CD4-positive, alpha-beta memory T cell (primary cell): ENCODE measurements at places on chromosomes 7 and 10.

DNA sequence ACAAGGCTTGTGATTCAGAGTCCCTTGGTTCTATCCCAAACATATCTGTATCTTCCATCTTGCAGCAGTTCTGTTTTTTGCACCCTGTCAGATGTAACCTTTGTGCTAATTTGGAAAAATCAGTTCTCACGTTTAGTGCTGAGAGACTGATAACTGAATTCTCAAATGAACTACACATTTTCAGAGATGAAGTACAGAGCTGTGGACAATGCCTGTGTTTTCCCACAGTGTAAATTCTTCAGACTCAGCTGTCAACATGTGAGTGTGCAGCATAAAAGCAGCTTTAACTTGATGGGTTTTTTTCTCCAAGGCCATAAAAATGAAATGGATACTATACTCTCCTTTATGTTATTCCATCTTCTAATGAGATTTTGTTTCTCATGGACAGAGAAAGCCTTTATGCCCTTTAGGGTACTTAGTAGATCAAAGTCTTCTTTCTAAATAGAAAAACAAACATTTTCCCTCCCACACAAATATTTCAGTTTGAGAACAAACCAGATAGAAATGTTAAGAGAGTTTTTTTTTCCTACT, 150.9 kb downstream of the SEMA3A start:
- DNase-seq, result no peak

DNA sequence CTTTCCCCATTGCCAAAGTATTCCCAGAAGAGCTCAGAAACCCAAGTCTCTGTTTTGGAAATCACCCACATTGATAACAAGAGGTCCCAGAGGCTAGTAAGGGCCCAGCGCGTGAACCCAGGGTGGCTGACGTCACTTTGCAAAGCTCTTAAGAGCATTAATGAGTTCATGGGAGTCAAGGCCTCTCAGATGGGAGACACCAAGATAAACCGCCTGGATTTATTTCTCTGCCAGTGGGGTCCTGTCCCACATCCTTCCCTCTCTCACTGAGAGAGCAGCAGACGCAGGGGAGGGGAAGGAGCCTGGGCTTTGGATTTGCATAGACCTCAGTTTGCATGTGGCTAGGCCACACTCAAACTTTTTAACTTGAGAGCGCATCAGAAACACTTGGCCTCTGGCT, 184.8 kb upstream of the PDE1C start:
- DNase-seq, result no peak

DNA sequence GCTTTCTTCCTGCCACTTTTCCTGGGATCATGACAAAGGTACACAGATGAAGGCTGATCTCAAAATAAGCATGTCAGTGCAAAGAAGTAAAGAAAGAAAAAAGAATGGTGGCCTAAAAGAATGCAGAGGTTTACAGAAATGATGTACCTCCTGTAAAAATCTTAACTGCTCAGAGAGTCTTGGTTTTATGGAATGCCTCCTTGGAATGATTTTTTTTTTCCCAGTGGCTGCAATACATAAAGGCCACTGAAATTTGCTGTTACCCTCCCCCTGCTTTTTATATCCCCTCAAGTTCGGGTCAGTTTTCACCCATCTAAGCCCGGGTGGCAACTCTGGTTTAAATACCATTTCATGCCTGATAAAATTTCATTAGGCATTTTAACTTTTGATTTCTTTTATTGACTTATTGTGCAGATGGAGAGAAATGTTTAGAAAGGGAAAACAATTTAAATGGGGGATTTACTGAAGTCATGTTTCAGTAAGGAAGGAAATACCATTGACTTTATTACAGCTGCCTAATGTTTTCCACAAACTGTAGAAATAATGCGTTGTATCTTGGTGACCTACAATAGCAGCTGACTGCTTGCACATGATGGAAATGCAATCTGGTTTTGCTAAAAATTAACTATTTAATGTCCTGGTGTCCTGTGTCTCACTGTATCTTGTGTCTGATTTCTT, 102.5 kb downstream of the SAMD9 start:
- DNase-seq, result no peak

DNA sequence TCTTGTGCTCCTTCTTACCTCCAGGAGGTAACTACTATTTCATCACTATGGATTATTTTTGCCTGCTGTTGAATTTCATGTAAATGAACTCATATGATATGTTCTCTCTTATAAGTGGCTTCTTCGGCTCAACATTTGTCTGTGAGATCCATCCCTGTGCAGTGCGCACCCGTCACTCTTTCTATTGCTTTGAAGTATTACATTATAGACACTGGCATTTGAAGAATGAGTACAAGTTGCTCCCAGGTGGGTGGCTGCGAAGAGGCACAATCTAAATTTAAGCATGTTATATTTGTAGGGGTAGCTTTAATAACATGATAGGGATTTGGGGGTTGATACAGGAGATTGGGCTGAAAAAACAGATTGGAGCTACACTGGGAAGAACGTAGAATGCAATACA, 809.7 kb downstream of the CCSER2 start:
- no peak for DNase-seq

GRCh38 chr7:135877805-135878204, 99.4 kb downstream of the MTPN start:
- DNase-seq, result no peak

- no peak for DNase-seq
Observed at GRCh38 chr10:96496281-96496925, 17.3 kb downstream of the TLL2 start.

GRCh38 chr7:157507987-157508386, 171.2 kb downstream of the DNAJB6 start:
- DNase-seq, result no peak

- DNase-seq, result no peak
Observed at GRCh38 chr7:103541026-103541425, 95.0 kb upstream of the SLC26A5 start.

DNA sequence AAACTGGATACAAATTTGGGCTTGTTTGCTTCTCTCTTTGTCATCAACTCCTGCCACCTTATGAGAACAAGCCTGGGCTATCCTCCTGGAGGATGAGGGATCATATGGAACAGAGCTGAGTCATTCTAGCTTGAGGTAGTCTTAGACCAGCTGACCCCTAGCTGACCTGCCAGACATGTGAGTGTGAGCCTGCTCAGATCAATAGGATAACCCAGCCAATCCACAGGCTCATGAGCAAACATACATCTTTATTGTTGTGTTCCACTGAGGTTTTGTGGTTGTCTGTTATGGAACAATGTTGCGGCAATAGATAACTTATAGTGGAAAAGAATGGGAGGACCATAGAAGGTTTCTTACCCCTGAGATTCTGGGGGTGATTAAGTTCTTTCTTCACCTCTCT, 54.5 kb upstream of the FAM180A start:
- no peak for DNase-seq

- DNase-seq, result no peak
Observed at GRCh38 chr7:28507525-28508282, 95.4 kb downstream of the CREB5 start.

GRCh38 chr10:30379983-30380382, 30.9 kb upstream of the MTPAP start:
- no peak for DNase-seq

DNA sequence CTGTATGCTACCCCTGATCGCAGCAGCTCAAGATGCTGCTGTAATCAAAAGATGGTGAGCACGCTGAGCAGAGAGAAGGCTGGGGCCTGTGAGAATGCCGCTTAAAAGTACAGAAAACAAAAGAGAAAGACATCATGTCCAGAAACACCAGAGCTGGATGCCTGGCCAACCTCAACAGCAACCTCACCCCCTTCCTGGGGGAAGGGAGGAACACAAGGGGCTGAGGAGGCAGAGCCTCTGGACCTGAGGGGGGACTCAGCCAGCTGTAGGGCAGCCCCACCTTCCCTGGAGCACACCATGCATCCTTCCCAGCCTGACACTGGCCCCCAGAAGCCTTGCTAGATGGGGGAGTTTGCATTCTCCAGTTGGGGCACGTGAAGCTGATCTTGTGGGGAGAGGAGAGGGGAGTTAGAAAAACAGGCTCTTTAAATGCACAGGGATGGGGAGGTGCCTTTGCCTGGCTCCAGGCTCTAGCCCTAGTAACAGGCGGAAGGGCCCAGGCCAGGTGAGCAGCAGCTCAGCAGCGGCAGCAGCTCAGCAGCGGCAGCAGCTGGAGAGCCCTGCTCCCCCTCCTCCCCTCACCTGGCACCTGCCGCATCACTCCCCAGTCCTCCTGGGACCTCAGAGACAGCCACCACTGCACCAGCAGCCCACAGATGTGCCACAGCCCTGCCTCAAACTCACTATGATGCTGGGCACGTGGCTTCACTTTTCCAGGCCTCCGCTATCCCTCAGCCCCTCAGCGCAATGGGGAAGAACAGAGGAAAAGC, 156.3 kb downstream of the NEURL1 start:
- no peak for DNase-seq

GRCh38 chr10:8054494-8055407, at the start of gene GATA3:
Gene GATA3 (plus strand): TSS chr10:8054688. CDS start chr10:8055656, 968 bp downstream.
- peak; percentile 84 for DNase-seq

DNA sequence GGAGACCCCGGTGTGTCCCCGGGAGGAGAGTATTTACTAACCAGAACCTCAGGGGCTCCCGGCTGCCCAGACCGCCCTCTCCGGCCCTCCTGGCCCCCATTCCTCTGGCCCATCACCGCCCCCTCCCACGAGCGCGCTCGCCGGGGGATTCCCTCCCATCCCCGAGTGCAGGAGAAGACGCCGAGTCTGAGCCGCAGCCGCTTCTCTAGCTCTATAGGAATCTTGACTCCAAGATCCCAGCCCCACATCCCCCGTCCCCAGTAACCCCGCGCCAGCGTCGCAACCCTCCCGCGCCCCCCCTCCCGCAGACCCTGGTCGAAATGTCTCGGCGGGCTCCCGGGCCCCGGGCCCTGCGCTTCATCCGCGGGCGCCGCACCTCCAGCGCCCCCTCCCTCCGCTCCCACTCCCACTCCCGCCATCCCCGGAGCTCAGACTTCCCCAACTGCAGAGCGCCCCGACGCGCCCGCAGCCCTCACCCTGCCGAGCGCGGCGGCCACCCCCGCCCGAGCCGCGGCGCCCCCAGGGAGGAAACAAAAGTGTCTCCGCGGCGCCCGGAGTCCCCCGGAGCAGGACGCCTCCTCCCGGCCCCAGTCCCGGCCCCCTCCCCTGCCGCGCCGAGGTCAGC, 541 bp downstream of the ELMO1 start:
- DNase-seq, result no peak

GRCh38 chr10:75525646-75526045, 94.2 kb downstream of the LRMDA start:
- no peak for DNase-seq

- no peak for DNase-seq
Observed at GRCh38 chr7:97480772-97481390, 251.0 kb upstream of the TAC1 start.

- no peak for DNase-seq
Observed at GRCh38 chr7:99001482-99002147, 123.3 kb downstream of the TRRAP start.

DNA sequence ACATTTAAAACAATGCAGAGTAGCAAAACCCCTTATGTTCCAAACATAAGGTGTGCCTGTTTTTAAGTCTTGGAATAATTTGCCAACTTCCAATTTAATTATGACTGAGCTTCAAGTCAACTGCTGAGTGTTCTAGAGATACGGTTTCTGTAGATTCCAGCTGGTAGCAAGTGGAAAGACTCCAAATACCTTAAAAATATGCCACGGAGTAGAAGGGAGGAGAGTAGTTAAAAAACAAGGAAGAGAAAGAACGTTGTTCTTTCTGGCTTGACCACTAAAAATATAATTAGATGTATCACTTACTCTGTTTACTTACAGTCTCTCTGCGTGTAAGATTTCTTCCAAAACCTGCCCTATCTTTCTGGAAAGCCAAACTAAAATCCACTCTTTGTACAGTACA, 24.5 kb upstream of the ABLIM1 start:
- no peak for DNase-seq

GRCh38 chr10:34674176-34674575, 140.9 kb downstream of the PARD3 start:
- DNase-seq, result no peak
